ENCODE measurements at places on chromosomes 3 and 15.

- DNase-seq, result no peak
These were observed 311.0 kb downstream of the MCTP2 start for GRCh38 chr15:94542391-94542790.

DNA sequence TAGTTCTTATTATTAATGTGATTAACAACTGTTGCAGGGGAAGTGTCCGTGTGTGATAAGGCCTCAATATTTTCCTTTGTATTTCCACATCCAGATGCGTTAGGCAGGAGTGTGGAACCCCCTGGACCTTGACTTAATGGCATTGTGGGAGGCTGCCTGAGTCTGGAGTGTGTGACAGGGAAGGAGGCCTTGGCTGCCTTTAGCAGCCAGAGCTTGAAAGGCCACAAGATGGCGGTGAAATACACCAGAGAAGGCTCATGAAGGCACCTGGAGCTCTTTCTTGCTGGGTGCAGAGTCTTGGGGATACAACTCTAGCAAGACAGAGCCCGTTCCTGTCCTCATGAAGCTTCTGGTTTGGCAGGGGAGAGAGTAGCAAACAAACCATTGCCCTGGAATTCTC is 36.9 kb downstream of the POLR2M start:
- no peak for DNase-seq

DNA sequence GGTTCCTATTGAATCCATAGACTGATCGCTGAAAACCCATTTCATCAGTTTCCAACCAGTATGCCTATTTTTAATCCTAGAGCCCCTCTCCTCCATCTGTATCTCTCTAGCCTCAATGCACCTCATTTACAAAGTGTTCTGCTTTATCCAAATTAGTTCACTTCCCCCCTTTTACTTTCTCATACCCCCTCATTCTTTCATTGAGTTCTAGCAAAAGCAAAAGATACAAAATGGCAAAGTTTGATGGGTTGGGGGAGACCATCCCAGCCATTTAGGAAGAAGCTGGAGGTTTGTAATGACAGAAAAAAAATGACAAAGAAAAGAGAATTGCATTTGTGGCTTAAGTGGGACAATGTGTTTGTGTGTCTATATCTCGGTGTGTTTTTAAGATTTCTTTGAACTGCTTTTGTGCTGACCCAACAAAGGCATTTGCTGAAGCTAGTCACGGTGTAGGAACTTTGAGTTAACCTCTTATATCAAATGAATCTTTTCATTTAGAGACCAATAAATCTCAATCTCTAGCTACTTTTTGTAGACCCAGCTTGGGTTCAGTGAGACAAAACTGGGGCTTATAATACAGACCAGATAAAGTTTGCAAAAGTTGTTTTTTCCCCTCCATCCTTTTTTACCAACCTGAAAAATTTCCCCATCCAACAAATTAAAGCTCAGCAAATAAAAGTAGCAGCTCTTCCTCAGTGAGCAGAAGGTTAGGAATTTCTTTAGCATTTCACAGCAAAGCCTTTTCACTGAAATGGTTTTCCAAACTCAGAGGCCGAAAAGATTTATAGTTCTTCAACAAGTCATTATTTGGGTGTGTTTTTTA is 18.7 kb downstream of the NR2F2 start:
- DNase-seq, result no peak

DNA sequence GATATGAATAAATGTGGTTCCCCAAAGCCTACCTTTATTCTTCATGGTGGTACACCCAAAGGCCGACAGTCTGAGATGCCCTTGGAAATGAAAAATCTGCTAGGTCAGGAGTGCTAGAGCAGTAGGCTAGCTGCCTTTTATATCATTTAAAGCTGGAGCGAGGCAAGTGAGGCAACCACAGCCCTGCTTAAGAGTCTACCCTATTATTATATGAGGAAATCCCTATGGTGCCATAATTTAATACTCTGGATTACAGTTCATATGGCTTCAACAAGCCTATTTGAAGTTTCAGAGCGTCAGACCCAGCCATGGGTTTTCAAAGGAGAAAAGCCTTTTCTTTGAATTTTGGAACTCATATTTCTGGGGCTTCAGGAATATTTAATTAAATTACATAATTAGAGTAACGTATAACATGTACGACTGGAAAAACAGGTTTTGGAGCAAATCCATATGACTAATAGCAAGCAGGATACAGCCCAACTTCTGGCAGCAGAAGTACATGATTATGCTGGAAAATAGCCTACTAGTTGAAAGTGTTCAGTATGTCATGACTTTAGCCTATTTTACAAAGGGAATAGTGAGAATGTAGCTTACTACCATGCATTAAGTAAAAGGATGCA is 18.0 kb upstream of the SLTM start:
- peak; percentile 40 for DNase-seq

GRCh38 chr3:190306026-190306425 is 16.2 kb downstream of the CLDN1 start:
- DNase-seq, result no peak

DNA sequence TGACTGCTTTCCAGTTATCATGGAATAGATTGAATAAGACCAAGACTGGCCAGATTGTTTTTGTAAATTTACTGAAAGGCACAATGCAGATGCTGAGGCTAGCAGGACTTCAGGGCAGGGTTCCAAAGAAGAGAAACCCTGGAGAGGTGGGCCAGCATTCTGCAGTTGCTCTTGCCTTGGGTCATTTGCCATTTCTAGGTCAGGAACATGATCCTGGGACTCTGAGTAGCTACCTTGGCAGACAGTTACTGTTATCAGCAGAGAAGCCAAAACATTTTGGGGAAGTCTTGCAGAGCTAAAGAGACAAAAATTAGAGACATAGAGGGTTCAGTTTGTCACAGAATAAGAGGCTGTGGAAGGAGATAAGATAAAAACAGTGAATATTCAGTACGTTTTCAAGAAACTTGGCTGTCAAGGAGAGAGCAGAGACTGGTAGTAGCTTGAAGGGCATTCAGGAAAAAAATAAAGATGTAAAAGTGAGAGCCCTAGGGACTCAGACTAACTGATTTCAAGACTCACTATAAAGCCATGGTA is 46.8 kb upstream of the MYRIP start:
- no peak for DNase-seq

GRCh38 chr15:39854161-39854560 is 65.9 kb downstream of the GPR176 start:
- DNase-seq, result no peak

DNA sequence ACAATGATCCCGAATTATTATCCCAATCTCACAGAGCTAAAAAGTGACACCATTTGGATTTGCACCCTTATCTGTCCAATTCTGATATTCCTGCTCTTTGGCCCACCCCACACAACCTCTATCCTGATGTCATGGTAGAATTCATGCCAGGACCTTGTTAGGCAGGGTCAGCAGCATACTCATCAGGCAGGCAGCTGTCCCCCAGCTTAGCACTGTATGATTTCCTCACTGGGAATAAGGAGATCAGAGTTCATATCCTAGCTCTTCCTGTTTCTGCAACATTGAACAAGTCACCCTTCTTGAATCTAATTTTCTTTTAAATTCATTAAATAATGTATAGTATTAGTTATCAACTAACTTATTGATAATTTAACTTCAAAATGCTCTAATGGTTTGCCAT is 12.0 kb upstream of the C3orf80 start:
- no peak for DNase-seq

GRCh38 chr15:89747708-89748682 is 3.1 kb downstream of the MESP1 start:
- no peak for DNase-seq

- DNase-seq, result no peak
These were observed 111.1 kb upstream of the FOXB1 start for GRCh38 chr15:59892985-59893384.

GRCh38 chr3:192409201-192409837 is 318.0 kb downstream of the FGF12 start:
- DNase-seq, result no peak

- no peak for DNase-seq
These were observed 5.7 kb downstream of the GHSR start for GRCh38 chr3:172442606-172443005.

DNA sequence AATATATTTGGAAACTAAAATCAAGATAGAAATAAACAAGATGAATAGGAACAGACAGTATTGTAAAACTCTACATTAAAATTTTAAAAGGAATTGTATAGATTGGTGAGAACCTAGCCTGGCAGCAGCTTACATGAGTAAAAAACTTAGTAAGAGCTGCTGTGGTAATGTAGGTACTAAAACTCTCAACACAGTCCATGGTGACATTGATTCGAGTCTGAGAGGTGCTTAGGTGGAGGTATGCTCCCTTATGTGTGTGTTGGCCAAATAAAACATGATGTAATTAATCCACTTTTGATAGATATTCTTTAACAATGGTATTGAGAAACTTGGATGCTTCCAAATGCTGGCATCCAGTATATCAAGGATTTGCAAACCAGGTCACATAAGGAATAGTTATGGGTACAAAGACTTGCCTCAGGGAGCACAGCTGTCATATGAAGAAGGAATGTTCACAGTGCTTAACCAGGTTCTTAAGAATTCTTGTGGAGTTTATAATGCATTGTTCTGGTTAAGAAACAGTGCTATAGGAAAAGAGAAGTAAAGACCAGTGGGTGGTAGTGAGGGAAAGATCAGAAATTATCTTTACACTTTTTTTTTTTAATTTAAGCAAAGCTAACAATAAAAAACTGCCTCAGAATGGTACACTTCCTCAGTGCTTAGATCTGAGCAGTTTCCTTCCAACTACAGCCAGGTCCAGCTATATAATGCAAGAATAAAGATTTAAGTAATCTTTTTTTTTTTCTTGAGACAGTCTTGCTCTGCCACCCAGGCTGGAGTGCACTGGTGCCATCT is 24.6 kb upstream of the IL20RB start:
- no peak for DNase-seq

- DNase-seq, result no peak
These were observed 1.6 kb upstream of the PPM1L start for GRCh38 chr3:160754371-160754854.

GRCh38 chr3:71689291-71689690 is 35.9 kb downstream of the EIF4E3 start:
- DNase-seq, result no peak

GRCh38 chr3:89032346-89033013 is 74.9 kb upstream of the EPHA3 start:
- peak; percentile 55 for DNase-seq

- DNase-seq, result no peak
These were observed 38.1 kb downstream of the HSPBAP1 start for GRCh38 chr3:122755491-122755890.

DNA sequence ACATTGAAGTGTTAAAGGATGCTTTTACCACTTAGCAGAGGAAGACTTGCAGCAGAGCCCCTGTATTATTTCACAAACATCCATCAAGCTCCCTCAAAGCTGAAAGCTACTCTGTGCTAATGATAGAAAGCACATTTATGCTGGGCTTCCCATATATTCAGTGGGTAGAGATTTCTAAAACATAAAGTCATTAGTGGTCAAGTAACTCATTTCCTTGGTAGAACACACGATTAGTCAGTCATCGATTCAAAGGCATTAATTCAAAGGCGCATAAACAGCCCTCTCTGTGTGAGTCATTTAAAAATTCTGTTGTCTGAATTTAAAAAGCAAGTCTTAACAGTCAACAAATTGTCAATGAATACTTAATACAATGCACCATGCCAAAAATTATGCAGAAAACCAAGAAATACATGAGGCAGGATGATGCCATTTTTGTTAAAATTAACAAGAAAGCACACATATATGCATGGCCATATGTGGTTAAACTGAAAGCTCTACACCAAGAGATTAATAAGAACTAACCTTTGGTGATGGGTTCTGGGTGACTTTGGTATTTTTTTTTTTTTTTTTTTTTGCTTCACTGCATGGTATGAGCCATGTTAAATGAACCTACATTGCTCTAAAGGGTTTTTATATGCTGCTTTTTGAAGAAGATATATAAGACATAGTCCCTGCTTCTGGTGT is 61.7 kb downstream of the LDHAL6B start:
- no peak for DNase-seq

DNA sequence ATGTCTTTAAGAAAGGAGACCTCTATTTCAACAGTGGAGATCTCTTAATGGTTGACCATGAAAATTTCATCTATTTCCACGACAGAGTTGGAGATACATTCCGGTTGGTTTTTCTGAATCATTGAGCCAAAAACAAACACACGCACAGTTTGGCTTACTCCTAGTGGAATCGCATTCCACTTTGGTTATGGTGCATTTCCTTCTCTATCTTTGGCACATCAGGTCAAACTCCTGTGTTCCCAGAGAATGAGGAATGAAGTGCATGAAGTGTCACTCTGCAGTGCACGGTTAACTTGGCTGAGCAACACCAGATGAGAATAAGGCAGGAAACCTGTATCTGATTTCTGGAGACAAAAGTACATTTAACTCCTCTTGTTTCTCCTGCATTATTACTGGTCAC is 38.5 kb downstream of the HDC start:
- DNase-seq, result peak; percentile 66

DNA sequence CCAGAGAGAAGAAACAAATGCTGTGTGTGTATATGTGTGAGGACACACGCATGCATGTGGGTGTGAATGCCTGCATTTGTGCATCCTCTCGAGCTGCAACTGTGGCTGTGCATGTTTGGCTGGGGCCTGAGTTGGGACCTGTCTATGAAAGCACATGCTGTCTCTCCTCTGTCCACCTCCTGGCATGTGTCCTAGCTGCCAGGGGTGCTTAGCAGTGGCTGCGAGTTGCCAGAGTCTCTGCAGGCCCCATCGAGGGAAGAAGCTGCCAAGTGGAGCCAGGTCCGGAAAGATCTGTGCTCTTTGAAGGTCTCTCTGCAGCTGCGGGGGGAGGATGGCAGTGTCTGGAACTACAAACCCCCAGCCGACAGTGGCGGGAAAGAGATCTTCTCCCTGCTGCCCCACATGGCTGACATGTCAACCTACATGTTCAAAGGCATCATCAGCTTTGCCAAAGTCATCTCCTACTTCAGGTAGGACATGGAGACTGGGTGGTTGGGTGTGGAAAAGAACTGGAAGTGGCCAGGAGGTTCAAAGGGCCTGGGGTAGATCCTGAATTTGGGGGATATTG is 30.7 kb downstream of the NR1I2 start:
- DNase-seq, result no peak

DNA sequence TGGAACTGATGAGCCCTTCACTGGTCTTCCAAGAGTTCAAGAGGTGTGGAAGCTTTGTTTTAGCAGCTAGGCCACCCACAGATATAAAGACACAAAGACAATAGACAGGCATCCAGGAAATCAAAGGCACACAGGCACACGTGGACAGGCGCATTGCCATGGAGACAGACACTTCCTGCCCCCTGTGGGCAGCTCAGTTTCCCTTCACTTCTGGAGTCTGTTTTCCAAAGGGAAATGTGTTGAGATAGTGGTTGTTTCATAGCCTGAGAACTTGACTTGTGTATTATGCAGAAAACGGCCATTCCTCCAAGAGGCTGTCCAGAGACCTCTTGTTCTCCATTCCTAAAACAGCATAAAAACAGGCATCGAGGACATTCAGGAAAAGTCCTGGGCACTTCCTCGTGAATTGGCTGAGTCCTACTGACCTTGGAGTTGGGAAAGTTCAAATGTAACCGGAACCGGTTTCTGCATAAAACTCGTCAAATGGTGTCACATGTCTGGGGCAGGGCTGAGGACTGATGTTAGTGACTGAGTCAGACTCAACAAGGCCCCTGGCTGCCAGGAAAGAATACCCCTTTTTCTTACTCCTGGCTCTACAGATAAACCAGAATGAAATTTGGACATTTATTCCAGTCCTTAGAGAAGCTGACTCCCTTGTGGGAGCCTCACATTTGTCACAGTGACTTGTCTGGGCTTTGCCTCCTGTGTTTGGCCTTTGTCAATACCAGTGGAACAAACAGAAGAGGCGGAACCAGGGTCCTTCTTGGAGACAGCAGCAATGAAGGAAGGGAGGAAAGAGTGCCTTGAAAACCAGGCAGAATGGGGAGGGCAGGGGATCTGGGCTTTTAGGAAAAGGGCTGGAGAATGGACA is 1.3 kb downstream of the ALPK3 start:
- no peak for DNase-seq

- no peak for DNase-seq
These were observed 57.3 kb downstream of the ARNT2 start for GRCh38 chr15:80461356-80462095.

Data from AG04449 (cell line).